ENCODE measurements at places on chromosomes 1 and 21. TPM values are rescaled to one million over a fixed set of nuclear protein-coding genes. Genes with fewer than 3 reads are reported as not detected.

DNA sequence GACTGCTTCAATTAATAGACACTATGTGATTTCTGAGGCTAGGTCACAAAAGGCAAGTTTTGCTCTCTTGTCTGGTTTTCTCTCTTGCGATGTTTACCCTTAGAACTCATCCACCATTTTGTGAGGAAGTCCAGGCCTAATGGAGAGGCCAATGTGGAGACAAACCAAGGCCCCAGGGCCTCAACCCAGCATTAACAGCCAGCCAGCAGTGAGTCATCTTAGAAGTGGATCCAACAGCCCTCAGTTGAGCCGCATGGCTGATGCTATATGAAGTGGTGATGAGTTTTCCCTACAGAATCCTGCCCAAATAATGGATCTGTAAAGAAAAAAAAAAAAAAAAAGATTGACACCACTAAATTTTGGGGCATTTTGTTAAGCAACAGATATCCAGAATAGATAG is 95.1 kb downstream of the DNTTIP2 start:
- no peak for DNase-seq

GRCh38 chr1:72379072-72379471 is 96.7 kb upstream of the NEGR1 start:
- no peak for DNase-seq

GRCh38 chr1:233031521-233031920 is 81.1 kb downstream of the NTPCR start:
- DNase-seq: no peak

DNA sequence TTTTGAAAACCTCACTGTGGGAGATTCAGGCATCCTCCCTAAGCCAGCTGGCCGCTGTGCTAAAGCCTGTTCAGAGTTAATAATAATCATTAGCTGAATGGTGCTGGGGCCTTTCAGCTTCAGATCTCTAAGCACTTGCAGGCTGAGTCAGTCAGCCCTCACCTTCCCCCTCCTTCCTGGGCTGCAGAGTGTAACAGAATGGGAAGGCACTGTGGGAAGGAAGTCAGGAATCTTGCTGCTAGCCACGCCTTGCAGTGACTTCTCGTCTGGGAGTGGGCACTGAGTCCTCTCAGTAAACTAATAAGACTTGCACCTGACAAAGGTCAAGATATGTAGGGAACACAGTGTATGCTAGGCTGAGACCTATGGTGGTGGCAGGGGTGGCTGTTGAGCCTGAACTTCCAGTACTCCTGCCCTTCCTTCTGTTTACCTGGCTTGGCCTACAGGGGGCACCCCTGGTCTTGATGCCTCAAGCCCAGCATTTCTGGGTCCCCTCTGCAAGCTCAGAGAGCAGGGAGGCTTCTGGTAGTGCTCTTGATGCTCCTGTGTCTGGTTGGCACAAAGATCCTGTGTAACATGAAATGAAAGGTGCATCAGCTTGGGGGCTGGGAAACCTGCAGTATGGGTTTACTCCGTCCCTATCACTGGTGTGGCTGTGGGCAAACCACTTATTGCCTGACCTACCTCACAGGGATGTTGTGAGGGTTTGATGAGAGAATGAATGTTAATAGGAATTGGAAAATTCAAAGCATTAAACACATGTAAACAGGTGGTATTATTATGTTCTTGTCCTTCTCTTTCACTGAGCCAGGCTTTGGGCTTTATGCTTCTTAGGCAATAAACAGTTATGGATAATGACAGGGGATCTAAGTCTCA is 6.0 kb downstream of the CYB561D1 start:
- no peak for DNase-seq

FAM72B gene
- 0.95 TPM for total RNA-seq

- DNase-seq: no peak
Measured at GRCh38 chr1:162732566-162733335, 57.8 kb upstream of the HSD17B7 start.

DNA sequence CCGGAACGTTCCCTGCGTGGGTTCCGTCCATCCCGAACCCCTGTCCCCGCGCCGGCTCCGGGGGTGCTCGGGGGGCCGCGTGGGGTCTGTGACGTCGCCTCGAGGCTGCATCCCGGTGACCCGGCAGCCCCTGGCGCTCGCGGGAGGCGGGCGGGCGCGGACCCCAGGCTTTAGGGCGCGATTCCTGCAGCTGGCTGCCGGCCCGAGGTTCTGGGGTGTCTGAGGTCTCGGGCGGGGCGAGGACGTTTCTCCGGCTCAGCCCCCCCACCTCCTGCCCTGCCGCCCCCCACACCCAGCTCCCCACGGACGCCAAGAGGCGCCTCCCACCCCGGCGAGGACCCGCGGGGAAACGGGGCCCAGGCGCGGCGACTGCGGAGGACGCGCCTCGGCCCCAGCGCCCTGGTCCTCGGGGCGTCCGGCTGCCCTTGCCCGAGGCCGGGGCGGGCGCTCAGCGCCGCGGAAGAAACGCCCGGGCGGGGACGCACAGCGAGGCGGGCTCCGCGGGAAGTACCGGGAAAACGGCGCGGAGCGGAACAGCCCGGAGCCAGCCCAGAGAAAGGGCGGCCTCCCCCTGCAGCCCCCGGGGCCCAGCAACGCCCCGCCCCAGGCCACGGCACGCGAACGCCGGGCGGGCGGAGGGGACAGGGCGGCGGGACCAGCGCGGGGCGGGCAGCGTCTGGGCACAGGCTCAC is 1.3 kb upstream of the PCBP3 start:
- no peak for DNase-seq

GRCh38 chr1:244792188-244792850 is 43.1 kb upstream of the COX20 start:
- no peak for DNase-seq

HCN3 gene
- 1.8 TPM for total RNA-seq

GRCh38 chr1:237814319-237814924 is 76.3 kb downstream of the ZP4 start:
- no peak for DNase-seq

- DNase-seq: no peak
Measured at GRCh38 chr1:112870887-112871646, 84.9 kb downstream of the SLC16A1 start.

MYBPH gene
- not detected for total RNA-seq

GRCh38 chr1:47797575-47797974 is 199.6 kb downstream of the TRABD2B start:
- no peak for DNase-seq
